ENCODE measurements at places on chromosomes 16 and 17.

- no peak for DNase-seq
Observed at GRCh38 chr17:33868899-33869298, 386.2 kb upstream of the CCL2 start.

- no peak for DNase-seq
Observed at GRCh38 chr16:20383106-20384029, 21.2 kb downstream of the PDILT start.

DNA sequence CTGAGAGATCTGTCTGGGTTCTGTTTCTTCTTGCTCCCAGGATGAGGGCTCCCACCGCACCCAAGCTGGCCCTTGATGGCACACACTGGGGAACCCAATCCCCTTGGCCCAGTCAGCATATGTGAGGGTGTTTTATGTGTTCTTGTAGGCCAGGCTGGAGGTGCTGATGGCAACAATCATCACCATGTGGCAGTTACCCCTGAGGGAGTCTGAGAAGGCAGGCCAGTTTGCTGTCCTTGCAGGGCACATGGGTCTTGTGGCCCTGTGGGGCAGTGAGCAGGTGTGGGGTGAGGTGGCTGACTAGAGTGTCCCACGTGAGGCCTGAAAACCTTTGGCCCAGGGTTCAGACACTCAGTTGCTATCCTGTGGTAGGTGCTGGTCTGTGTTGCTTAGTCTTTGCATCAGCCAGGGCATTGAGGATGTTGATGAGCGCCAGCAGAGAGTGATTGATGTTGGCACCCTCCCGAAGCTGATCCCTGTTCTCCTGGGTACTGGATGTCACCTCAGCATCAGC lies 2183.0 kb downstream of the TP53TG3F start:
- no peak for DNase-seq

DNA sequence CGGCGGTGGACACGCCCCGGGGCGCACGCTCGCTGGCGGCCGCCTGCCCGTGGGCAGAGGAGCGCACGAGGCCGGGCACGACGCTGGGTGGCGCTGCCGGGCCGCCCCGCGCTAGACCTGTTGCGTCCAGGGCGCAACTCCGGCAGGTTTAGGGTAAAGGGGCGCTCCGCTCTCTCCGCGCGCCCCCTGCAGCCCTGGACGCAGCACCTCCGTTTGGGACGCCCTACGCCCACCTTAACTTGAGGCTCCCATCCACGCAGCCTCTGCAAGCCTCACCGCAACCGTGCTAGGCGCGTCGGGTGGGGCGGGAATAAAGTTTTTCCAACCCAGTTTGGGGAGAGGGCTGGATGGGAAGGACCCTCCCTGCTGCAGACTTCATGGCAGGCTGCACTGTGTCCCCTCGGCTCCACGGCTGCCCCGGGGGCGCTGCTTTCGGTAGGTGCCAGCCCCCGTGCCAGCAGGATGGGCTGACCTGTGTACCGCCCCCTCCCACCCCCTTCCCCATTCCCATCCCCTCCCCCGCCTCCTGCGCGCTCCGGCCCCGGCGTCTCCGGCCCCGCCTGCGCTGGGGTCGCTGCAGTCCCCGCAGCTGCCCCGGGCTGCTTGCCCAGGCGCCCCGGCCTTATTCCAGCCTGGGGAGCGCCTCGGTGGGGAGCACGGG lies at the start of gene SYT17:
Gene SYT17 (plus strand): TSS at position 531 of the 661 bp plus-strand sequence. CDS start 407 bp downstream, outside the sequence.
- no peak for DNase-seq

DNA sequence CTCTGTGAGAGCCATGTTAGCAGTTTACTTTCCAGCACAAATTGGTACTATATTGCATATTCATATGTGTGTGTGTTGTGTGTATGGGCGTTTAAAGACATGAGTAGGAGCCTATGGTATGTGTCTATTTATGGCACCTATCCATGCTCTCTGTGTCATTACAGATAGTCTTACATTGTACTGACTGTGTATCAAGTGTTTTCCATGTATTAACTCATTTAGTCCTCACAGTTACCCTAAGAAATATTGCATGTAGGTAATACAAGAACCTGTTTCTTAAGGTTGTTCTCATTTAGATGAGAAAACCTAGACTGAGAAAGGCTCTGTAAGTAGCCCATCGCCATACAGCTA lies 1.6 kb downstream of the ALG1 start:
- DNase-seq: no peak

- no peak for DNase-seq
Observed at GRCh38 chr16:47016700-47017133, 43.2 kb upstream of the DNAJA2 start.

GRCh38 chr17:69402052-69402451 lies 12.4 kb upstream of the MAP2K6 start:
- no peak for DNase-seq

GRCh38 chr16:50932348-50932935 lies 190.6 kb downstream of the CYLD start:
- DNase-seq: no peak

- DNase-seq: no peak
Observed at GRCh38 chr16:72824761-72825160, 223.2 kb downstream of the ZFHX3 start.

GRCh38 chr16:67516296-67517154 lies 12.1 kb upstream of the RIPOR1 start:
- DNase-seq: no peak

DNA sequence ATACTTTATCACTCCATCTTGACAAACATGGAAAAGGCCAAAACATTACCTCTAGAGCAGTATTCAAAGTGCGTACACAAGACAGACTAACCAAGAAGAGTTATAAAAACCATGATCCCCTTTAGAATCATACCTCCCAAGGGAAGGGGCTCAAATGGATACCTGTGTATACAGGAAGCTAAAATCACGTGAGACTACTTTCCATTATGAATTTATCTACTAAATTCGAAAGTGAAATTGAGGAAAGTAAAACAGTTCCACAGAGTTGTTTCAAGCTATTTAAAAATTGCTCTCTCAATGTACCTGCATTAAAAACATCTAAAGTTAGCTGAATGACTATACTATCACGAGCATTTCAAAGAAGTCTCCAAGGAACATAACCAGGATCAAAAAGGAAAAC lies 32.7 kb downstream of the AP1G1 start:
- no peak for DNase-seq

DNA sequence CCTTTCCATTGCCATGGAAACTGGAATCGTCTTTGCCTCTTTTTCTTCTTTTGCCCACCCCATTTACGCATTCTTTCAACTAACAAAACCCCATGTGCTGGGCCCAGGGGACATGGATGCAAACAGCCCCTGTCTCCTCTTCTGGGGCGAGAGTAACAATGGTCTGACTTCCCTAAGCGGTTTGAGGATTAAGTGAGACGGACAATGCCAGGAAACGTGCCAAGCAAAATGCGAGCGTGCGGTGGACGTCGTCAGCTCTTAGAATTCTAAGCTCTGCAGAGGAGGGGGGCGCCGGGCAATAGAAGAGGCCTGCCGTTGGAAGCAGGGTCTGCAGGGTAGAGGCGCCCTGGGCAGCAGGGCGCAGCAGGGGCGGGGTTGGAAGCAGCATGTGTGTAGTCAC lies 42.4 kb upstream of the JPH3 start:
- no peak for DNase-seq

- DNase-seq: no peak
Observed at GRCh38 chr17:16906680-16907079, 65.2 kb downstream of the TNFRSF13B start.

Data from esophagus squamous epithelium (tissue), 5 donors.